ENCODE measurements at places on chromosomes 2 and 18.

DNA sequence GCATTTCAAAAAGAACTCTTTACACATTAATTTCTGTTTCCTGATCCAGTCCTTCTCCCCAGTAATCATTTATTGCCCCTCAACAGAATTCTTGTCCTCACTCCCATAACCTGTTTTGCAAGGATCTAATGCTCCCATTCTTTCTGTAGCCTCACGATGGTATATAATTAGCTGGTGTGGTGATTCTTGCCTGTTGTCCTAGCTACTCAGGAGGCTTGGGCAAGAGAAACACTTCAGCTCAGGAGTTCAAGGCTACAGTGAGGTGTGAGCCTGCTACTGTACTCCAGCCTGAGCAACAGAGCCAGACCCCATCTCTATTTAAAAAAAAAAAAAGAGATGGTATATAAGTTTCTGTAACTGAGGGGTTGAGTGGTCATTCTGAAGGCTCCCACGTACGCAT is 7.7 kb upstream of the TRAPPC8 start:
- no peak for DNase-seq

GRCh38 chr2:158269143-158269542 is 167.5 kb downstream of the UPP2 start:
- no peak for DNase-seq

DNA sequence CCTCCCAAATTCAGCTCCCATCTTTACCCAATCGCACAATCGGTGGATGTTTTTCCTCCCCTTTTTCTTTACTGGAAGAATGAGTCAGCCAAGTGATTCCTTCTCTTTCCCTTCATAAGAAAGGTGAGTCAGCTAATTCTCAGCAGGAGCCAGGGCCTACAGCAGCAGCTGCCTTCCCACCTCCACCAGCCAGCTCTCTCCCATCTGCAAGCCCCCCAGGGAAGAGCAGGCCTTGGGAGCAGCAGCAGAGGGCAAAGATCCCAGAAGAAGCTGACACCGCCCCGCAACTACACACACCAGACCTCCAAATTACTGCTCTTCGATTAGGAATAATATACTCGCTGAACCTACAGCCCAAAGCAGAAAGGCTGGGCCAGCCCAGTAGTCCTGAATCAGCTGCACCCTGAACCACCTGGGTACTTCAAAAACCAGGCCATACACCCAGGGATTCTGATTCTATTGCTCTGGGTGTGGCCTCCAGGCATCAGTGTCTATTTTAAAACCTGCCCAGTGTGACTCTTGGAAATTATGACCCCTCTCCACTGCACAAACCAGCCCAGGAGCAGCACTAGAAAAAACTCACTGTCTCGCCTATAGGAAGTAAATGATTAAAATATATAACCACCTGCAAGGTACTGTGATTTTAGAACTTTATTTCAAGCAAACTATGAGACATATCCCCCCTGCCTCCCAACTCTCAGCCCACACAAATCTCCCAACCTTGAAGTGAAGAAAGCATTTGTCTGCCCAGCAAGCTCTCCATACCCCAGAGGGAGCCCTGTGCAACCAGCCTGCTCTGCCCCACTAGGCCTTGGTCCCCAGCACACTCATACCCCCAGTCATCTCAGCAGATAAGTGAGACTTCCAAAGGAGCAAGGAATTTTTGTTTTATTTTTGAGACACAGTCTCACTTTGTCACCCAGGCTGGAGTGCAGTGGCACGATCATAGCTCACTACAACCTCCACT is 7.3 kb downstream of the SFXN5 start:
- no peak for DNase-seq

DNA sequence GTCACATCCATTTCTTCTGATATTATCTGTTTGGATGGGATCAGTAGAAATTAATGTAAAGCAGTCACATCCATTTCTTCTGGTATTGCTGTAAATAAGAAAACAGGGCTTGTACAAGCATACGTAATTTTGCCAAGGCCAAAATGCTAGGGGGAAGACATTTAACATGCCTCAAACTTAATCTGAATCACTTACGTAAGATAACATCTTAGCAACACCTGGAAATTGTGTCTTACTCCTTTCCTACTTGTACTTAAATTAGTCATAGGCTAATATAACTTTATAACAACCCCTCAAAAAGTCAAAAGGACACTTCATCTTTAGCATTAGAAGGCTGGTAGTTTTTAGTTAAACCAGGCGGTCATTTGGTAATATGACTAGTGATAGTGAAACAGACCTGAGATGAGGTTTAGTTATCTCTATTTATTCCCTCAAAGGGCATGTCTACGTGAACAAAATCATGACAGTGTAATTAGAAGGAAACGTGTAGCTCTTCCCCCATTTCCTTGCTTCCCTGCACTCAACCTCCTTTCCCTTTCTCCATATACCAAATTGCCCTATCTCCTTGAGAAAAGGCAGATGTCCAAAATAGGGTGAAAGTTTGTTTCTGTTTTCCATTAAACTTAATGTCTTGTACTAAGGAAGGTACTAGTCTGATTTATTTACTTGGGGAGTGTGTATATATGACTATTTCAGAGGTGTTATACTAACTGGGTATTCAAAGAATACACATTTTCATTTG is 99.3 kb upstream of the FZD5 start:
- DNase-seq, result no peak

DNA sequence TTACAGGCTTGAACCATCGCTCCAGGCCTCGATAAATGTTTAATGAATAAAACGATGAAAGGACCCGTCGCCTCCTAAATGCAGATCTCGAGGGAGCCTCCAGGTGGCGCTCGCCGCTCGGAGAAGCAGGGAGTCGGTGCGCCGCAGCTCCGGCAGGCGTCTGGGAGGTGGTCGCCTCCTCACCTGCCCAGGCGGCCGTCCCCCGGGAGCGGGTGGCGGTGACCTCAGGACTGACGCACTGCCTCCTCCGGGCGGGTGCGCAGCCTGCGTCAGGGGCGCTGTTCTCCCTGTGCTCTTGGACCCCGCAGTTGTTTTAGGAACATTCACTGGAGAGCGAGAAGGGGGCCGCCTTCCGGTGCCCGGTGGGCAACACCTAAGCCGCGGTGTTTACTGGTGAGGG is 38.6 kb upstream of the POLE4 start:
- peak; percentile 49 for DNase-seq

GRCh38 chr18:38807915-38808314 is 1242.3 kb upstream of the CELF4 start:
- no peak for DNase-seq

GRCh38 chr2:142223309-142223708 is 92.5 kb upstream of the LRP1B start:
- DNase-seq, result no peak

DNA sequence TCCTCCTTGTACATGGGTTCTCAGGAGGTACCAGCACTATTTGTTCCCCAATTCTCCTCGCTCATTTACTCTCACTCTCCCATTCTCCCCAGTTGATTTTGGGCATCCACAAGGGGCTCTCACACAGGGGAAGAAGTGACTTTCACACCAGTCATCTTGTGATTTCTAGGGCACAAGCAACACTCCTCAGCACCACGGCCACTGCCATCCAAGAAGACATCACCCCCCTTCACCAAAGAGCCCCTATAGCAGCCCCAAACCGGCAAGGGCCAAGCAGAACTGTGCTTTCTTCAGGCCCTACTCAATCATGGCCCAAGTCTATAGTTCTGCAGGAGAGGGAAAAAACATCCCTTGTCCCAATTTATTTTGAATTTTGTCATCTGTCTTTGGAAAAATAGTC is 209.2 kb upstream of the ARL4C start:
- DNase-seq, result no peak

DNA sequence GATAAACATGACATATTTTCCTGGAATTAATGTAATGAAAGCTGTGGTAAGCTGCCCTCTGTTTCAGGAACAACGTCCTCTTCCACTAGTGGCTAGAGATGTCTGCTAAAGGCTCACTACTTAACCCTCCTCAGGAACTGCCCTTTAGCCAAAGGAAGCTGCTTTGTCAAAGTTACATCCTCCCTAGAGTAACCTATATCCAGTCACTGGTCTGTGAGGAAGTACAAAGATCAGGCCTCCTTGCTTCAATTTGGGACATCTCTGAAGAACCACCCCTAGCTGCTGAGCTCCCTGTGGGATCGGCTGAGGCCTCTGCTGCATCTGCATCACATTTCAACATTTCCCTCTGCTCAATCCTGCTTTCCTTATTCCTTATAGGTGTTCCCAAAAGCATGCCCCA is 107.8 kb downstream of the PRELID3A start:
- DNase-seq, result no peak

- no peak for DNase-seq
Measured at GRCh38 chr2:28463211-28463816, 32.5 kb upstream of the PLB1 start.

- DNase-seq, result no peak
Measured at GRCh38 chr2:109375656-109376055, 238.1 kb downstream of the SEPTIN10 start.

- no peak for DNase-seq
Measured at GRCh38 chr2:43368483-43369385, 142.3 kb upstream of the ZFP36L2 start.

DNA sequence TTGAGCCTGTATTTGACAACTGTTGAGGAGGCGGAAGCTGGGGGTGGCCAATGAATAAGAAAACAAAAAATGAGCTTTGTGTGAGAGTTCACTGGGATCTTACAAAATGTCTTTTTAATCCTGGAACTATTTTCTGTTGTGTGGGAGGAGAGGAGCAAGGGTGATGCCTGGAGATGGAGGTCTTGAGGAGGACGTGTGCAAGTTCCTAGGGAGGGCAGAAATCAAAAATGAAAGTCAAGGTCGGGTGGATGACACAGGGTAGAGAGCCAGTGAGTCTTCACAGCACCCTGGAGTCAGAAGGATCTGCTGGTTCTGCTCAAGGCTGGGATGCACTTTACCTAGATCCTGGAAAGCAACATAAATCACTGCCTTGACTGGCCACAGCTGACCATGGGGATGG is 180.3 kb upstream of the PKDCC start:
- no peak for DNase-seq
